ENCODE measurements at places on chromosomes 11 and 22.

GRCh38 chr11:15638386-15638787 is 523.7 kb downstream of the INSC start:
- no peak for DNase-seq

- no peak for DNase-seq
These were observed 21.0 kb downstream of the PTPN5 start for GRCh38 chr11:18770479-18771125.

DNA sequence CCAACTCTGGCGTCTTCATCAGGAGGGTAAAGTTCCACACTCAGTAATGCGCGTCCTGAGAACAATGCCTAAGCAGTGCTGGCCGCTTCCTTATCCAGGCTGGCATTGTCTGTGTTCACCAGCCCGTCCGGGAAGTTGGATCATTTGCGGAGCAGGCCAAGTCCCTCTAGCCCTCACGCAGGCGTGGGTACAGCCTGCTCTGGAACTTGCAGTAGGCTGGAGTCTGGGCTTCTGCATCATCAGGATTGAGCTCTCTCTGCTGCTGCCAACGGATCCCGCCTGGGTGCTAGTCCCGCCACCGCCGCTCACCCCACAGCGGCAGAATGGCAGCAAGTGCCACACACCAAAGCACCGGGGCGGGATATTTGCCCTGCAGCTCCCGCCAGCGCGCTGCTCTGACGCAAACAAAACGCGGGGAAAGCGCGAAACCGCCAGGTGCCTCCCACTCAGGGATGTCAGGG is 29.0 kb downstream of the GLYATL1 start:
- no peak for DNase-seq

GRCh38 chr11:118008271-118008911 is 22.2 kb downstream of the IL10RA start:
- DNase-seq = no peak

GRCh38 chr22:43066134-43066533 is 23.1 kb downstream of the TTLL1 start:
- no peak for DNase-seq
